ENCODE measurements at places on chromosomes 5 and 9.

DNA sequence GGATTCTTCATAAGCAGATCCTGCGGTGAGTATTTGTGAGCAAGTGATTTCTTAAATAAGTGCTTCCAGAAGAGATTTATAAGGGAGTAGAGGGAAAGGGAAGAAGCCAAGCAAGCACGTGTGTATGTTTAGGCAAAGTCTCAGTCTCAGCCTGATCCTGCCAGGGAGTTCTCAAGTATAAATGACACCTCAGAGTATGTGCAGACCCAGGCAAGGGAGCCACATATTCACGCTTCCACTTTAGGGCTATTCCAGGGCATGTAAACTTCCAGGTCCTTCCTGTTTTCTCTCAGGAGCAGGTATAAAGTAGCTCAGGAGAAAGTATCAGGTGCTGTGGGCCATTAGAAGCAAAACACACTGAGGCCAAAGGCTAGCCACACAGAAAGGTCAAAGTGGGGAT lies 22.6 kb downstream of the SPATA31D1 start:
- DNase-seq: no peak

GRCh38 chr9:20670395-20670794 lies 13.7 kb upstream of the FOCAD start:
- DNase-seq: no peak

DNA sequence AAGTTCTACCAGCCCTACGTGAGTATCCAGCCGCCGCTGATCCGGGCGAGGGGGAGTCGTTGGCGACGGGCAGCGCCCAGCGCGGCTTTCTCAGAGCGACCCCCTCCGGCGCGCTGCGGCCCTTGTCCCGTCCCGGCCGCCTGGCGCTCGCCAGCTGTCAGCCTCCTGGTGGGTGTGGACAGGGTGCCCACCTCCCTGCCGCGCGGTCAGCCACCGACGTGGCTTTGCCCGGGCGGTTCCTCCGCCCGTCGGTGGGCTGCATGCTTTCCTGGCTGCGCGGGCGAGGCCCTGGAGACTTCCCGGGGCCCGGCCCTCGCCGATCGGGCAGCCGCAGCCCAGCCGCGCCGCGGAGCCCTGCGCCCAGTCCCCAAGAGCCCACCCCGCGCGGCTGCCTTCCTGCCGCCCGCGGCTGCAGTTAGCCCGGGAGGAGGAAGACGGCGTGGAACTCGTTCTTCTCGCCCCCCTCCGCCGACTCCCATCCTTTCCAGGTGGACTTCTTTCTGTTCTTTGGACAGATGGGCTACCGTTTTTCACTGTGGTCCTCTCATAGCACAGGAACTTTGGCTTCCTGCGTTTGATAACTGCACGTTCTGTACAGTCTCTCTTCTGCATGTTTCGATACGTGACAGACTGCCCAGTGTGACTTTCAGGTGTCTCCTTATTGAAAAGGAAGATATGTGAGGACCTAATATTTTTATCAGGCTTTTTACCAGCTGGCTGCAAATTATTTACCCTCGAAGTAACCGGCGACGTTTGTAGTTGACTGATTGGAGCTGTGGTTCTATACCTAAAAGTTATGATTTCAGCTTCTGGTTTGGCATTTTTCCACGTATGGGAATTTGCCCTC lies 577 bp downstream of the AP3S1 start:
- DNase-seq: no peak

DNA sequence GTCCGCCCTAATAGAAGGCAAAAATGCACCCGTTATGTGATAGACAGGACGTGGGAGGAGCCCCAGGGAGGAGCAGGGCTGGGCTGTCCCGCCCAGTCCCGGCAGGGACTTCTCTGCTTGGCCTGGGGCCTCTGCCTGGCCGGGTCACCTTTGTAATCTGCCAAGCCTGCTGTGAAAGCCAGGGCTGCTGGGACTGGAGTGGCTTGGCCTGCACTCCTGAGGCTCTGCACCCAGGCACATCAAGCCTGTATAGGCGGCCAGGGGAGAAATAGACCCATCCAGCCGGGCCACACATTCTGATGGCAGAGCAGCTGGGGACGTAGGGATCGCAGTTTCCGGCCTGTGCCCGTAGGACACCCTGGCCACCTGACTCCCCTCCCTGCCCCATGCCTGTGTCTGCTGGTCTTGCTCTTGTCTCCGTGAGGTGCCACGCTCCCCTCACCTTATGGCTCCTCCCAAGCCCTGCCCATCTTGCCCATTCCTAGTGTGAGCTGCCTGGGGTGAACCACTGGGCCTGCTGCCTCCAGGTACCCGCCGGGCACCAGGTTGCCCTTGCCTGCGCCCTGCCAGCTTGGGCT lies 28.1 kb downstream of the DYNC2I2 start:
- no peak for DNase-seq

- no peak for DNase-seq
Measured at GRCh38 chr5:66573733-66574132, 22.5 kb upstream of the MAST4 start.

DNA sequence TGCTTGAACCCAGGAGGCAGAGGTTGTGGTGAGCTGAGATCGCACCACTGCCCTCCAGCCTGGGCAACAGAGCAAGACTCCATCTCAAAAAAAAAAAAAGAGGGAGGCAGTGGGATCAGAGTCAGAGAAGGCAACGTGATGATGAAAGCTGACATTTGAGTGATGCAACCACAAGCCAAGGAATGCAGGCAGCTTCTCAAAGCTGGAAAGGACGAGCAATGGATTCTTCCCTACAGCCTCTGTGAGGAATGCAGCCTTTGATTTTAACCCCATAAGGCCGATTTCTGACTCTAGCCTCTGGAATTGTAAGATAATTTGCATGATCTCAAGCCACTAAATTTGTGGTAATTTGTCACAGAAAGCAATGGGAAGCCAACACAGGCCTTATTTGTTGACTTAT lies 9.8 kb downstream of the TGFBI start:
- no peak for DNase-seq

DNA sequence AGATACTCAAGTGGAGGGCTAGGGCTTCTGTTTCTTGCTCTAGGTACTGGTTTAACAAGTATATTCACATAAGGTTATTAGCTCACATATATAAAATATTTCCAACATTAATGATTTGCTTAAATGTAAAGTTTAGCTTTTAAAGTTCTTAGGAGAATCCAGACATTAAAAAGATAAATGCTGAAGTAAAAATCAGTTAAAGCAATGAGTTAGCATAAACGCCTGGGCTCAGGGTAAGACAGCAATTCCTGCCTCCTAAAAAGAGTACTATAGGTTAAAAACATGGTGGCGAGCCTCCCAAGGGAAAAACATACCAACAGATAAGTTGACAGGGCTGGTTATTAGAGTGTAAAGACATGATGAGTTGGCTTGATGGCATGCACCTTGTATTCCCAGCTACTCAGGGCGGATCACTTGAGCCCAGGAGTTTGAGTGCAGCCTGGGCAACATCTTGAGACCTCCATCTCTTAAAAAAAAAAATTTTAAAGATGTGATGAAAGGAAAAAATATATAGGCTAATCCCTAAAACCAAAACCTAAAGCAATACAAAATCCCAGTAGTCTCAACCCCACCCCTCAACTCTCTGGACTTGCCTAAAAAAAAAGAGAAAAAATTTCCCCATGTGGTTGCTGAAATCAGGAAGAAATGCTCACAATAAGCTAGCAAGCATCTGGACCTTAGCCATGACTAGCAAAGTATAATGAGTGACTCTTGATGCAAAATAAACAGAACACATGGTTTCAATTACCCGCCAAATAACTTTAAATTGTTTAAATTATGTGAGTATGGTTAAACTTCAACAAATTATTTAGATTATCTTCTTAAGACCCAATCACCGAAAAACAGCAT lies 3.6 kb downstream of the GOLPH3 start:
- DNase-seq: no peak

GRCh38 chr9:123757960-123758359 lies 172.0 kb downstream of the DENND1A start:
- DNase-seq: no peak

GRCh38 chr9:15697446-15697851 lies 144.6 kb downstream of the CCDC171 start:
- no peak for DNase-seq

- no peak for DNase-seq
Measured at GRCh38 chr5:141512911-141513626, 24.2 kb downstream of the PCDHGC5 start.

GRCh38 chr5:85293145-85293785 lies 908.6 kb upstream of the EDIL3 start:
- DNase-seq: no peak

DNA sequence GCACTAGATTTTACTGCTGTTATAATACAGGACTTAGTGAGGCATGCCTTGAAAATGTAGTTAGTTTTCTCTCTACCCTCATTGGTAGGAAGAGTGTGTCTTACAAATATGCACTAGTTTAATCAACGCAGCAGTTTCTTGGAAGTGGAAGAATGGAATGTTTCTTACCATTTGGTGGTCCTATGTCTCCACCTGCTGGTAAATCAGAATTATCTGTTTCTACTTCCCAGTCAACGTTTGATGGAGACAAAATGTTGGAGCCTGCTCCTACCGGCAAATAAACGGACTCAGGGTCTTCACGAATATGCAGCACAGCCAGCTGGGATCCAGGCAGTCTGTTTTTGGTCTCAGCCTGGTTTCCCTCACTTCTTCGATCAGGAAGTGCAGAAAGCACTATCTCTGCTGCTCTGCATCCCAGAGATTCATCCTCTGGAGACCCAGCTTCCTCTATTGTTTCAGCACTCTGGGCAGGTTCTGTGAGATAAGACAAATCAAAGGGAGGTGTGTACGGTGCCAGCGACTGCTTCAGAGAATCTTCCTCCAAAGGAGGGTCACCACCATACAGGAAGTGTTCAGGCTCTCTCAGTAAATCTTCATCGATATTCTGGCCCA lies 59.5 kb upstream of the PCA3 start:
- no peak for DNase-seq

DNA sequence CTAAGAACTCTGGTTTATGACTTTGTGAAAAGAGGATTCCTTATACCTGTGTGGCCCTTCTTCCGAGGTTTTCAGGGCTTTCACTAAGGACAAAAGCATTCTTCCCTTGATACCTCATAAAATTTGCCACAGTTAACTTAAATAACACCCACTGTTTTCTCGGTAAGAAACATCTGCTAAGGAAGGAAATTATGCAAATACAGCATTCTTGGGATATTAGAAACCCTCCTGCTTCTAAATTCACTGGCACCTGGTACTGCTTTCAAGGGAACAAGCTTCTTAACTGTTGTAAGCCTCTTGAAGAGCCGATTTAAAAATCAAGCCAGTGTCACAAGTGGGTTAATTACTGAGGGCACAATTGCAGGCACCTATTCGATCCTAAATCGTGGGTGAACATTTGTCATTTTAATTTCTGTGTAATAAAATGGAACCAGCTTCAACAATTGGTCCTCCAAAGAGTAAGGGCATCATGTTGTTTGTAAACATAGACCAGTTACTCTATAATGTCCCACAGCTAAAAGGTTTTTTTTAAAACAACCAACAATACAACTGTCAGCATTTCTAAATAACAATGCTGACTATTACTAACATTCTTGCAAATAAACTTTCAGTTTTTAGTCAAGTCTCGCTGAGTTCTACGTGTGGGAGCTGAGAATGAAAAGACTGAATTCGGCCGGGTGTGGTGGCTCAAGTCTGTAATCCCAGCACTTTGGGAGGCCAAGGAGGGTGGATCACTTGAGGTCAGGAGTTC lies 26.6 kb downstream of the AK3 start:
- DNase-seq: no peak

DNA sequence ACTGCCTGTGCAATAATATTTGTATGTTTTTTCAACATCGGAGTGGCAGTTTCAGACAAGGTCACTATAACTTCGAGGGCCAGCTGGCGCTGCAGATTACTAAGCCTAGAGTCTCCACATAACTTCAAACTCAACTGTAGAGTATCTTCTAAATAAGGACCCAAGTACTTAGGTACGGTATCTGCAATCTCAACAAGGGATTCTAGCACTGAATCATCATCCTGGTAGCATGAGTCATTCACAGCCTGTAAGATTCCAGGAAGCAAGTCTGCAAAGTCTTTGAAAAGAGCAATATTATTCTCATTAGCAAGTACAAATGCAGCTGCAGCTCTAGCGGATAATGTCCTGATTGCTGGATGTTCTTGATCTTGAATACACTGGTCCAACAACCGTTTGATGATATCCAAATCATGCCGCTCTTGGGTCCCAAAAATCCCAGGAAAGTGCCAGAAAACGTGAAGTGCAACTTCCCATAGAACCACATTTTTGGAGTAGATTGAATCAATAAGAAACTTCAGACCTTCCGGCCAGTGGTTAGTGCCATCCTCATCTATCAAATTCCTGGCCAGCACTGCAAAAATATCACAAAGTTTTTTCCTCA lies 654 bp downstream of the RANBP6 start:
- DNase-seq: no peak

DNA sequence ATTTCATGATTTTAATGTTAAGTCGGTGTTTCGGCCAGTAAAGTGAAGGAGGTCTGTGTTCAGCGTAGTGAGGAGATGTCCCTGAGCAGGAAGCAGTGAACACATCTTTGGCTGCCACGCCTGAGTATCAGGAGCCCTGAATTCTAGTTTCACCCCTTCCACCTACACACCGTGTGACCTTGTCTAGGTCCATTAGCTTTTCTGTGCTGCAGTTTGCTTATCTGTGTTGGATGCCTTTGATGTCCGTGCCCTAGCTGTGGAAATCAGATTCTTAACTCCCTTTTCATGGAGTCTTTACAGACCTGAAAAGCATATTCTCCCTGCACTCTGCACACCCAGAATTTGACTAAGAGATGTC lies 601 bp downstream of the FBXO38 start:
- DNase-seq: no peak

DNA sequence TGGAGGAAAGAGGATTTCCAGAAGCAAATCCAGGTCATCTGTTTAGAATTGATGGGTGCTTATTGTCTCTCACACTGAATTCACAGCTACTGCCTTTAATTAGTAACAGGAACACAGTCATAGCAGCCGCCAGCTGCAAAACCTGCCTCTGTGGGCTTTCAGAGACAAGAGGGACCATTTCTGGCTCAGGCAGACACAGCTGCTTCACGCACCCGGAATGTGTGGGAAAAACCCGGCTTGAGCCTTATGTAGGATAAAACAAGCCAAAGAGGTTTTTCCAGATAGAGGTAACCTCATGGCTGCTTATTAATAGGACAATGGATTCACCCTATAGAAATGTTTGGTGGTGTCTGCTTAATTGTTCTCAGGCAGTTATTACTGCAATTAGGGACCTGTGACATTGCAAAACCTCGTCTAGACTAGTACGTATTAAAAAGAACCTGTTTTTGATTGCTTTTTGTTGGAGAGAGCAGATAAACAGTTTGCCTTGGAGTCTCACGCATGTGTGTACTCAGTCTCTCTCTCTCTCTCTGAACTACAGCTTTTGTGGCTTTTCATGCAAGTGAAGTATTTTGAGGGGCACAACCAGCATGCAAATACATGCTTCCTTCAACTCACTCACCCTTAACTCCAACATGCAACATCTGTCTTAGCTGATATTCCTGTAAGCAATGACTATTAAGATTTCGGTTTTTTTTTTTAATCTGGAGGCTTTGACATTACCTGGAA lies 302.7 kb downstream of the PLK2 start:
- DNase-seq: no peak

GRCh38 chr9:136138566-136138965 lies 19.9 kb upstream of the TMEM250 start:
- no peak for DNase-seq
